ENCODE measurements at places on chromosomes 12 and 14.

DNA sequence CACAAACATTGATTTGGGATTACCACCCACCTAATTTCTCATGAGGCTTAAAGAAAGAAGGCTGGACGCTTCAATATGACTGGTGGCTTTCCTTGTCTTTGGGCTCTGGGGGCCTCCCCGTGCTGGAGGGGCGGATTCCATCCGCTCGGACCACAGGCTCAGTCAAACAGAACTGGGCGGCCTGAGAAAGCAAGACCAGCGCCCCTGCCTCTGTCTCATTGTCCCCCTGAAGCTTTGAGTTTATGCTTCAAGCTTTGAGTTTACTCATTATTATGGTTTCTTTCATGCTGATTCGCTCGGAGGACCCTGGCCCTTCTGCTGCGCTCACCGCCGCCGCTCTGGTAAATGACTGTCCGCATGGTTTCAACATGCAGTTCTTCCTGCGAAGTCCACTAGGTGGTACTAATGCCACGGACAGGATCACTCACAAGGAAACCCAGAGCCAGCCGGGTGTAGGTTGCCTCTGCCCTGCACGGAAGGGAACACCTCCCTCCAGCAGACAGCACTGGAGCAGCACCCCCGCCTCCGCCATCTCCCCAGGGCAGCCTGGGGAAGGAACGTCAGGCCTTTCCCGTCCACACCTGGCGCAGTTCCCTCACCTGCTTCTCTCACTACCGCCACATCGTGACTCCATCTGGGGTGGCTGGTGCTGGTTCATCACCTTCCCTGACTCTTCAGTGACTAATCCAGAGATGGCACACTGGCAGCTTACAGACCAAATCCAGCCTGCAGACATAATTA, 13.2 kb upstream of the TIGAR start:
- no peak for DNase-seq

- no peak for DNase-seq
Observed at GRCh38 chr14:83975841-83976770, 1553.8 kb upstream of the FLRT2 start.

- DNase-seq, result no peak
Observed at GRCh38 chr12:105272814-105273416, 36.9 kb upstream of the APPL2 start.

GRCh38 chr12:108605000-108605689, 7.3 kb upstream of the TMEM119 start:
- no peak for DNase-seq

GRCh38 chr12:26268841-26269561, 73.6 kb downstream of the SSPN start:
- no peak for DNase-seq

DNA sequence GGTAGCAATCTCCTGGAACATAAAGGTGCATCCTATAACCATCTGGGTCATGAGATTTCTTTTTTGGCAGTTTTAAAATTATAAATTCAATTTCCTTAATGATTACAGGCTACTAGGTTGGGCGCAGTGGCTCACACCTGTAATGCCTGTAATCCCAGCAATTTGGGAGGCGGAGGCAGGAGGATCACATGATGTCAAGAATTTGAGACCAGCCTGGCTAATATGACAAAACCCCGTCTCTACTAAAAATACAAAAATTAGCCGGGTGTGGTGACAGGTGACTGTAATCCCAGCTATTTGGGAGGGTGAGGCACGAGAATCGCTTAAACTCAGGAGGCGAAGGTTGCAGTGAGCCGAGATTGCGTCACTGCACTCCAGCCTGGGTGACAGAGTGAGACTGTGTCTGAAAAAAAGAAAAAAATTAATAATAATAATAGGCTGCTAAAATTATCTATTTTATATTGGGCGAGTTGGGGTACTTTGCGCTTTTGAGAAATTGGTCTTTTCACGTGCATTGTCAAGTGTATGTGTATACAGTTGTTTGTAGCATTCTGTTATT, 17.2 kb upstream of the ARF6 start:
- no peak for DNase-seq

DNA sequence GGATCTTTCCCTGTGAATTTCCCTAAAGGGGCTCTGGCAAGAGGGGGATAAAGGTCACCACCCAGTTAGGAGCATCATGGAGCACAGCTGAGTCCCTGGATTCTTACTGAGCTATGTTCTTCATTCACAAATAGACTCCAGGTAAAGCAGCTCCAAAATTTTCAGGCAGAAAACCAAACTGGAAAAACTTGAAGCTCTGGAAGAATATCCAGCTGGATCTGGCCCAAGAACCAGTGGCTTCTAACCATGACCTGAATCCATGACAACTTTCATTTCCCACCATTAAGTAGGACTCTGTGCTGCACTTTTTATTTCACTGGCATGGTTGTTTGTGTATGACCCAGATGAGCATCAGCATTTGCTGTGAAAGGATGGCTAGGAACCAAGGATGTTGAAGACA, 180.4 kb upstream of the FKBP4 start:
- DNase-seq, result no peak

DNA sequence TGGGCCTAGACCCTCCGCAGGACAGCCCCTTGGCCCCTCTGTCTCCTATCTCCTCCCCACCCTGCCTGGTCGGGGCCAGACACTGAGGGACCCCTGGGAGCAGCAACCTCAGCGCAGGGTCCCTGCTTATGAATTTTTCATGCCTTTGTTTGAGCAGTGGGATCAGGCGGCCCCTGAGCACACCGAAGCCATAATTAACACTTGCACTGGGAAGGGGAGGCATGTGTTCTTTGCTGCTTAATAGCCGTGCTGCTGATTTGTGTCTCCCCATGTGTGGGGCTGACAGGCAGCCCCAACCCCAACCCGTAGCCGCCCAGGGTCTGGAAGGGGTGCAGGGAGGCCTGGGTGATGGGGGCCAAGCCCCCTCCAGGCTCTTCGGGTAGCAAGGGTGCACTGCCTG, 52.7 kb downstream of the FBRSL1 start:
- DNase-seq, result no peak

- no peak for DNase-seq
Observed at GRCh38 chr12:19846574-19846973, 407.3 kb downstream of the AEBP2 start.

GRCh38 chr12:107027636-107028053, 40.7 kb upstream of the MTERF2 start:
- DNase-seq, result no peak

- no peak for DNase-seq
Observed at GRCh38 chr12:57609101-57609780, 2.0 kb upstream of the ARHGEF25 start.

DNA sequence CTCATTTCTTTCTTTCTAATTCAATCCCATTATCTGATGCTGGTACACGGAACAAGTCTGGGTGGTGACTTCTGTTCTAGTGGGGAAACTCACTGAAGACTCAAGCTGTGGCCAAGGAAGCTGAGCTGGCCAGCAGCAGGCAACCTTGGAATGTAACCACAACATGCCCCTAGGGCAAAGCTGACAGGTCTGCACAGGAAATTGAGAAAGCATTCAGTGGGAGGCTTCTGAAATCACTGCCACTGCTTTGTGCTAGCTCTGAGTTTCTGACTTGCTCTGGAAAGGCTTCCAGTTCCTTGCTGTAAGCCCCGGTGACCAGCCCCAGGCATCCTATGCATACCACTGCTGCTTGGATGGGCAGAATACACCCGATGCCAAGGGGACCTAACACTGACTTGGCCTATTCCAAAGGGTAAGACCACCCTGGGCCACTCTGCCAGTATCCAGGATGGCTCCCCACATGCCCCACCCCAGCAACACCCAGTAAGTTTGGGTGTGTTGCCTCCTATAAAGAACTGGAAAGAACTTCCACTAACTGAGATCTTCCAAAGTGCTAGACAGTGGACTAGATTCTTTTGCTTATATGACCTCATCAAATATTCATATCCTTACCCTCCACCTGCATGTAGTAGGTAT, 84.5 kb upstream of the CDKN3 start:
- no peak for DNase-seq

DNA sequence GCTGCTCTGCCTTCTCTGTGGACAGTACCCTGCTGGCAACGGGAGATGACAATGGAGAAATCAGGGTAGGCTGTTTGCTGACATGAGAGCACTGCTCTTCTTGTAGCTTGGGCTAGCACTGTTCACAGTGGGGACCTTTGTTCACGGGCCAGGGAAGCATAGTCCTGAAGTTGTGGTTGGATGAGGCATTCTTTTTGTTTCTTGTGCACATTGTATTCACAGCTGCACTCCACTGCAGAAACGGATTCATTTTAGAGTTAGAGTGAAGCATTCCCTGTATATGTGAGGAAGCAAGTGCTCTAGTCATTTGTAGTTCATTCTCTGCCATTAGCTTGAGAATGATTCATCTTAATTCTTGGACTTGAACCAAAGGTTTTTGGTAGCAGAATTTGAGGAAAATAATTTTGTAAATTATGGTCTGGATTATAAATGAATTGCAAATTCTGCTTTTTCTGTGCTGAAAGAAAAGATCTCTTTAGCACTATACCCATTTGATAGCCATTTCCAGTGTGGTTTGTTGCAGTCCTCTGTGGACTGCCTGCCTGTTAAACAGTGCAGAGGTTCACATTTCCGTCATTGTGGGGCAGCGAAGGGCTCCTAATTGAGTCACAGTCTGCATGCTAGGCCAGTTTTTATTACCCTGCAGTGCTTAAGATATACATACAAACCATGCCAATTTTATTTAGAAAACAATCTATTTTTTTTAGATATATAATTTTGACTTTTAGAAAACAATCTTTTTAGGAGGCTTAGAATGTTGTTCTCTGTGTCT, 80.6 kb downstream of the APAF1 start:
- no peak for DNase-seq

DNA sequence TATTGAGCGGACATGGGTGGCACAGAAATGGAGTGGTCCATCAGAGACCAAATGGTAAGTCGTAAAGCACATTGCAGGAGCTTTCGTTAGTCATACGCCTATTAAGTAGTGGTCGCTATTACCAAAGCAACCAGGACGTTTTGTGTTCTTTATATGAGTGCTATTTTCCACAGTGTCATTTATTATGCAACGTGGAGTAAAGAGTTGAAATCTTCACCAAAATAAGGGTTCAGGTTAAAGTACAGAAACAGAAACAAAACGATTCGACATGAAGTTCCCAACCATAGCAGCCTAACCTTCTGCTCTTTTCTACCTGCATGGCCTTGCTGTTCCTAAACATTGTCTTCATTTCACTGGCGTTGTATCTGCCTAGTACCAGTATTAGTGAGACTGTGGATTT, 20.1 kb upstream of the FGD4 start:
- no peak for DNase-seq

- no peak for DNase-seq
Observed at GRCh38 chr12:11652351-11653040, 3.0 kb downstream of the ETV6 start.

DNA sequence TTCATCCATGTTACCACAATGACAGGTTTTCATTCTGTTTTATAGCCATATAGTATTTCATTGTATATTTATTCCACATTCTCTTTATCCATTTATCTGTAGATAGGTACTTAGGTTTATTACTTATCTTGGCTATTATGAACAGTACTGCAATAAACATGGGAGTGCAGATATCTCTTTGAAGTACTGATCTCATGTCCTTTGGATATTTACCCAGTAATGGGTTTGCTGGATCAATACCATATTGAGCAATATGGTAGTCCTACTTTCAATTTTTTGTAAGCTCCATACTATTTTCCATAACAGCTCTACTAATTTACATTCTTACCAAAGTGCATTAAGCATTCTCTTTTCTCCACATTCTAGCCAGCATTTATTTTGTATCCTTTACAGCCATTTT, 235.8 kb upstream of the ALG10 start:
- no peak for DNase-seq

GRCh38 chr14:21054123-21054767, 3.4 kb upstream of the RNASE8 start:
- no peak for DNase-seq

DNA sequence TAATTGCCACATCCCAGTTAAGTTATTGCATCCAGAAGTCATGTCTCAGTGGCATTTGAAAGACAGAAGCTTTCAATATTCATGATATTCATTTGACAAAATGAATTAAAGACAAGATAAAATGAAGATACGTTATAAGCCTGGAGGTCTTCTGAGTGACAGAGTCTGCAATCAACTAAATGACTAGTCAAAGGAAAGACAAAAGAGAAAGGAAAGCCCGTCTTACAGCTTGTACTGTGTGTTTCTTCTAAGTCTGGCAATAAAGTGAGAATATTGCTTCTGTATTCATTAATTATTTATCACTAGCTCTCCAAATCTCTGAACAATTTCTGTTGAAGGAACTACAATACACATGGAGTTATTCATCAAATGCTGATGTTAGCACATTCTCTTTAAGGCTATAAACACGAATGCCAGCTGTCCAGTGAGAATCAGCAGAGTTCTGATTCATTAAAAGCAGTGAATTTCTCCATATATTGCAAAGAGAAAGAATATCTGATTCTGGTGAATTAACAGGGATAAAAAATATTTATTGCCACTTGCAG, 70.7 kb downstream of the ATXN7L3B start:
- DNase-seq, result no peak

DNA sequence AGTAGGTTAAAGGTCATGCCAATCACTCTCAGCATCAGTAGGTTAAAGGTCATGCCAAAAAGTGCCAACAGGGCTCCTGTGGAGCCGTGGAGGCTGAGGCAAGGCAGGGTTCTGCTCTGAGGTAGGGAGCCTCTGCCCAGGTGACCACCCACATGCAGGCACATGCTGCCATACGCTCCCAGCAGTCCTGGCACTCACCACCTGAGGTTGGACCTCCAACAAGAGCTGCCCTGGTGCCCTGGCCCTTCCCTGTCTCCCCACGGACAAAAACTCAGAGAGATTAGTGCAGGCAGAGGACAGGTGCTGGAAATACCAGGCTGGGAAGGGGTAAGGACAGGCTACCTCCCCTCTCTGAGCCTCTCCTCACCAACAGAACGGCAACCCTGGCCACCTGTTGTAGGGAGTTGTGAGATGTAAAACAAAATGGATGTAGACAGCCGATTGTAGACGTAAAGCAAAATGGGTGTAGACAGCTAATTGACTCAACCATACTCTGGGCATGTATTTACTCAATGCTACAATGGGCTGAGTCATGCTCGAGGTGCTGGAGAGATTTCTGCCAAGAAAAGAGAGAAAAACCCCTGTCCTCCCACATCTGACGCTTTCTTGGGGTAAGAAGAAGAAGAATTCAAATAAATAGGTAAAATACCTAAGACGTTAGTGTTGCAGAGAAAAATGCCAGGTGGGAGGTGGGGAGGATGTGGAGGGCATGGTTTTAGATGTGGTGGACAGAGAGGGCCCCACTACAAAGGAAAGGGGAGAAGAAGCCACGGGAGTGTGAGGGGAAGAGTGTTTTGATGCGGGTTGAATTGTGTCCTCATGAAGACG, 32.4 kb downstream of the LTBP2 start:
- no peak for DNase-seq

GRCh38 chr12:92740411-92740810, 37.6 kb downstream of the PLEKHG7 start:
- no peak for DNase-seq

GRCh38 chr12:1282670-1283315, 291.8 kb downstream of the ERC1 start:
- no peak for DNase-seq

DNA sequence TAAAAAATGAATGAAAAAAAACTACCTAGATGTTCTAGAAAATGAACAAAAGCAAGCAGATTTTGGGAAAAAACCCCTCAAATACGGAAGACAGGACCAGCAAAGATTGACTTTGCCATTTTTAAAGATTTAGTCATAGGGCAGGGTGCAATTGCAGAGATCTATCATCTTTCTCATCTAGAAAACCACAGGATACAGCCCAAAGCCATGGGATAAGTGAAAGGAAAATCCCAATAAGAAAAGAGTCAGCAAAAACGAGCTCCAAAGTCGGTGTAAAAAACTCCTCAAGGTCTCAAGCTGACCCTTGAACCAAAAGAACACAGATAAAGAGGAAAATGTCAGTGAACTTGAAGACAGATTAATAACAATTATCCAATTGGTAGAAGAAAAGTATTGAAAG, 28.0 kb downstream of the CEP290 start:
- DNase-seq, result no peak

- DNase-seq, result no peak
Observed at GRCh38 chr14:95562892-95563685, 28.2 kb downstream of the GLRX5 start.
